ENCODE measurements at places on chromosomes 16 and 17.

- peak; percentile 10 for DNase-seq
These were observed 2.3 kb upstream of the SOX9 start for GRCh38 chr17:72118335-72119076.

DNA sequence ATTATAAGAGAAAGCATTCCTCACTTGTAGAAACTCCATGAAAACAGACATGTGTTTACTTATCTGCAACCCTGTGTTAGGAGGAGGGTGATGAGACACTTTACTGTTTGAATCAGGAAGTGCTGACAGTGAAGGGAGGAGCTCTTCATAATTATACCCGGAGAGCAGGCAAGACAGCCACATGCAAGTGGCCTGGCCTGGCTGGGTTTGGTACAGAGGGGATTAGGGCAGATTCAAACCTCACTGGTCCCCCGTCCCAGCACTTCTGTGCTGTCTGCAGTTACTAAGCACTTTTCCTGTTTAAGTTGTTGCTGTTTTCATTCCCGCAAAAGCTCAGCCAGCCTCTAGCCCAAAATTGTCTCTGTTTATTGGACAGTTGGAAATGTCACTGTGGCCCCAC, 78.5 kb downstream of the WWOX start:
- DNase-seq = no peak

GRCh38 chr16:89556750-89557689, 3.5 kb upstream of the RPL13 start:
- DNase-seq = peak; percentile 12

DNA sequence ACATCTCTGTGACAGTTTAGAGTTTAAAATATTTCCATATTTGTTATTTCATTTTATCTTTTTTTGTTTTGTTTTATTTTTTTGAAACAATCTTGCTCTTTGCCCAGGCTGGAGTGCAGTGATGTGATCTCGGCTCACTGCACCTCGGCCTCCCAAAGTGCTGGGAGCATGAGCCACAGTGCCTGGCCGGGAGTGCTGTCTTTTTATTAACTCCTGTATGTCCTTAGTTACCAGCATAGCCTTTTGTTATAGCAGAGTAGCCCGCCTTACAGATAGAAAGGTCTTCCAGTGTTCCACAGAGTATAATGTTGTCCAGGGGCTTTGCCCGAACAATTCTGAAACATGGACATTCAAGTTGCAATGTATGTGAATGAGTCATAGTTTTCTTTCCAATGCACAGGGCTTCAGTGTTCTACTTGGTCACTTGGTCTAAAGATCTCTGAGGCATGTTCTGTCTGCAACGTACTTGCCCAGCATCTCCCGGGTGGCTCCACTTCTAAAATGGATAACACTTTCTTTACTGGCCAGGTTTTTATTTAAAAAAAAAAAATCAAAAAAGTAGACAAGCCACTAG, 125.6 kb downstream of the KCNJ18 start:
- no peak for DNase-seq

- DNase-seq = no peak
These were observed 36.6 kb upstream of the HNF1B start for GRCh38 chr17:37781451-37781850.

GRCh38 chr17:10087355-10087754, 111.1 kb downstream of the GAS7 start:
- DNase-seq = no peak

GRCh38 chr17:61459939-61460718, 7.9 kb downstream of the TBX4 start:
- DNase-seq = no peak

DNA sequence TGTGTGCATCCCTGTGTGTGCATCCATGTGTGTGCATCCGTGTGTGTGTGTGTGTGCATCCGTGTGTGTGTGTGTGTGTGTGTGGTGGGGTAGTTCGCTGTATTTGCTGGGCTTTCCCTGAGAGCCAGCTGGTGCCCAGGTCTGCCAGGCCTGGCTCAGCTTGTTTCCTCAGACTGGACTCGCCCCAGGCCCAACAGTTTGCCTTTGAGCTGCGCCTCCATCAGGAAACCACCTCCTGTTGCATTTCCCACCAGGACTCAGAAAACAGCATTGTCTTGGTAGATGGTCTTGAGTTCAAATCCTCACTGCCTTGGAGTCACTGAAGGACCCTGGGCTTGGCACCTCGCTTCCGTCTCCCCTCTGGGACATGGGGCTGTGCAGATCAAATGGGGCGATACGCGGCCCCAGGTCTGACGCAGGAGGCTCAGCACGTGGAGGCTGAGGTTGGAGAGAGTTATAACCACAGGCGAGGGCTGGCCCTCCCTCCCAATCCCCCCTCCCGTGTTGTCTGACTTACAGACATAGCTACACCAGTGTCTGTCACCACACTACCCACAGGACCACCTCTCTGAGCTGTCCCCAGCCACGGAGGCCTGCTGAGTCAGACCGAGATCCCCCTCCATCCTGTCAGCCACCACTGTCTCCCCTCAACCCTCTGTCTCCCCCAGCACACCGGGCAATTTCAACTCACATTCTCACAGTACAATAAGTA, 4.7 kb downstream of the ITGAE start:
- DNase-seq = no peak

DNA sequence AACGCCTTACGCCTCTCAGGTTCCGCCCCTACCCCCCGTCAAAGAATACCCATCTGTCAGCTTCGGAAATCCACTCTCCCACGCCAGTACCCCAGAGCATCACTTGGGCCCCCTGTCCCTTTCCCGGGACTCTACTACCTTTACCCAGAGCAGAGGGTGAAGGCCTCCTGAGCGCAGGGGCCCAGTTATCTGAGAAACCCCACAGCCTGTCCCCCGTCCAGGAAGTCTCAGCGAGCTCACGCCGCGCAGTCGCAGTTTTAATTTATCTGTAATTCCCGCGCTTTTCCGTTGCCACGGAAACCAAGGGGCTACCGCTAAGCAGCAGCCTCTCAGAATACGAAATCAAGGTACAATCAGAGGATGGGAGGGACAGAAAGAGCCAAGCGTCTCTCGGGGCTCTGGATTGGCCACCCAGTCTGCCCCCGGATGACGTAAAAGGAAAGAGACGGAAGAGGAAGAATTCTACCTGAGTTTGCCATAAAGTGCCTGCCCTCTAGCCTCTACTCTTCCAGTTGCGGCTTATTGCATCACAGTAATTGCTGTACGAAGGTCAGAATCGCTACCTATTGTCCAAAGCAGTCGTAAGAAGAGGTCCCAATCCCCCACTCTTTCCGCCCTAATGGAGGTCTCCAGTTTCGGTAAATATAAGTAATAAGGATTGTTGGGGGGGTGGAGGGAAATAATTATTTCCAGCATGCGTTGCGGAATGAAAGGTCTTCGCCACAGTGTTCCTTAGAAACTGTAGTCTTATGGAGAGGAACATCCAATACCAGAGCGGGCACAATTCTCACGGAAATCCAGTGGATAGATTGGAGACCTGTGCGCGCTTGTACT, at the start of gene BRCA1:
TSS of gene BRCA1 (minus strand) at position 232 of the 834 bp plus-strand sequence. CDS start 1,268 bp downstream, outside the sequence.
- DNase-seq = peak; percentile 87

DNA sequence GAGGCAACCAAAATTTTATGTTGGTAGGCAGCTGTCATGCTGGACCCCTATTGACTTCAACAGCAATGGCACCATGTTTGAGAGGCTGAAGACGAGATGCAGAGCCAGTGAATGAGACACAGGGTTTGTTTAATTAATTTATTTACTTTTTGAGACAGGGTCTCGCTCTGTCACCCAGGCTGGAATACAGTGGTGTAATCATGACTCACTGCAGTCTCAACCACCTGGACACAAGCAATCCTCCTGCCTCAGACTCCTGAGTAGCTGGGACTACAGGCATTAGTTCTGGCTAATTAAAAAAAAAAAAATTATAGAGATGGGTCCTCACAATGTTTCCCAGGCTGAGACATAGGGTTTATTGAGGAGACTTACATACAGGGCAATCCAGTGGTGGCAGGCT, 36.2 kb upstream of the PPM1D start:
- no peak for DNase-seq

GRCh38 chr17:64502021-64502420, 4.1 kb downstream of the DDX5 start:
- no peak for DNase-seq

DNA sequence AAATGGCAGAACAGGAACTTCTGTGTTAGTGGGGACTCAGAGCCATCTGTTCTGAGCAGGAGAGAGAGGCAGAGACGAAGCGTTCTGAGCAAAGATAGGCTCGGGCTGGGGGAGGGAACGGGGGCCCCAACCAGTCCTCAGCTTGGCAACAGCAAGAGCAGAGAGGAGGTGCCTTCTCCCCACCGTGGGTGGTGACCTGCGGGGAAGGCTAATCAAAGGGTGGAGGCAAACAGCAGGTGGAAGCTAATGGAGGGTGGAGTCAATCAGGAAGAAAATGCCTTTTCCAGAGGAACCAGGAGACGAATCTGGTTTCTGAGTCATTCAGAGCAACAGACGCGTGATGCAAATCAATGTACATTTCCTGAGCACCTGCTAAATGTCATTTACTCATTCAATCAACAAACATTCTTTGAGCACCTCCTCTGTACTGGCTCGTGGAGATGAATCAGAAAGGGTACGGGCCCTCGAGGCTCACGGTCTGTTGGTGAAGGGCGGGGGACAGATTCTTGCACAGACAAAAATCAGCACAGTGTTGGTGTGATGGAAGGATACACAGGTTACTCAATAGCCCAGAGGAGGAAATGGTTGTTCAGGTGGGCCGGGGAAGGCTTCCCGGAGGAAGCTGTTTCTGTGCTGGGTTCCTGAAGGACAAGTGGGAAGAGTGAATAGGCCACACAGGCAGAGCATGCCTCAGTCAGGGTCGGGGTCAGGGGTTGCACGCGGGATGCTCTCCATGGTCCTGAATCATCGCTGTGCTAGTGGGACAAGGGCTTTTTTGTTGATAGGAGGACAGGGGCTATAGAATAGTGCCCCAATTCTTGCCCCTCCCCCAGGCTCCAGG, 5.7 kb upstream of the SPNS2 start:
- DNase-seq = no peak

DNA sequence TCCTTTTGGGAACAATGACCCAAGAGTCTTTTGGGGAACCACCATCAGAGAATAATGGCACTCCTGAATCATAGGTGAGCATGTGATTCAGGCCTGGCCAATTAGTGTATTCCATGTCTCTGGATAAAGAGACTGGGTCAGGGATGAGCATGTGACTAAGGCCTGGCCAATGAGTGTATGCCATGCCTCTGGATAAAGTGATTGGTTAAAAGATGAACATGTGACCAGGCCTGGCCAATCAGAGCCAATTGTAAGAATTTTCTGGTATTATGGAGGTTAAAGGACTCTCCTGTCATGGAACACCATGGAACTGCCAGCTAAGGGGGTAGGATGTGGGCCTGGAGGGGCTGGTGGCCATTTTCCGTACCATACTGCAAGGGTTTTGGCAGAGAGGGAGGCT, 194.3 kb downstream of the C16orf78 start:
- no peak for DNase-seq

GRCh38 chr16:57846078-57846697, 43.9 kb upstream of the KIFC3 start:
- no peak for DNase-seq

- no peak for DNase-seq
These were observed 48.1 kb downstream of the MYO1D start for GRCh38 chr17:32828822-32829221.

DNA sequence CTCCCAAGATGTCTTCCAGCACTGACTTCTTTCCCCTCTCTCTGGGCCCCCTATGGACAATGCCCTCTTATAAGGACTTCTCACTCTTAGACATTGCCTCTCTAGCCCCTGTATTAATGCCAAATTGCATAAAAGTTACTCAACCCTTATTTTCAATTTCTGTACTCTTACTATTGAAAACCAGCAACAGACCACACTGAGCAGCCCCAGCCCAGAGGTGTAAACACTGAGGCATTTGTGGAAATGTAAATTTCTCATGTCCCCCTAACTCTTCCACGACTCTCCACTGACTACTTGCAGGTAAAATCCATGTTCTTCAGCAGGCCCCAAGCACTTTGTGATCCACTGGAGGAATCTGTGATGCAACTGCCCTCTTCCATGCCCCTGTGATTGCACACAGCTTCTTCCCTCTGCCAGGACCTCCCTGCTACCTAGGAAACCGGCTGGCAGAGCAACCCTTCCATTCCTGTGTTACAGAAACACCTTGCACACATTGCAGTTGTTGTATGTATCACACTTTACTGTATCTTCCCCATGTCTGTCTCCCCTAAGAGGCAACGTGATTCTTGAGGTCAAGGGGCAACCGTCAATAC, 4.4 kb downstream of the N4BP1 start:
- DNase-seq = no peak

DNA sequence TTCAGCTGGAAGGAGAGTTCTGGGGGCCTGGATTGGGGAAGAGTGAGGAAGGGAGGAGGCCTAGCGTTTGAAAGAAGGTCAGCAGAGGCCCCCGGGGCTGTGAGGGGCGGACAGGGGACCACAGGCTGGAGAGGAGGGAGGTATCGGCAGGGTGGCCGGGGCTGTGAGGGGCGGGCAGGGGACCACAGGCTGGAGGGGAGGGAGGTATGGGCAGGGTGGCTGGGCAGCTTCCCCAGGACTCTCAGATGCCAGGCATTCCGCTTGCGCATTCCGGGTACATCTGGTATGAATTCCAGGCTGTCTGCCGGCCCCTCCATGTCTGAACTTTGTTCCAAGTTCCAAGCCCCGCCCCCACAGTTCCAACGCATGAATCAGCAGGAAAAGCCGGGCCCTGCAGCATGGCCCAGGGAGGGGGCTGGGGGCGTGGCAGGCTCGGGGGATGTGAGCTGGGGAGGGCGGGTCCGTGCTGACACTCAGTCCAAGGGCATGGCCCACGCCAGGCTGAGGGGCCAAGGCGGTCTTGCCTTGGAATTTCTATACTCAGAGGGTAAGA, 4.3 kb upstream of the TLCD2 start:
- no peak for DNase-seq

DNA sequence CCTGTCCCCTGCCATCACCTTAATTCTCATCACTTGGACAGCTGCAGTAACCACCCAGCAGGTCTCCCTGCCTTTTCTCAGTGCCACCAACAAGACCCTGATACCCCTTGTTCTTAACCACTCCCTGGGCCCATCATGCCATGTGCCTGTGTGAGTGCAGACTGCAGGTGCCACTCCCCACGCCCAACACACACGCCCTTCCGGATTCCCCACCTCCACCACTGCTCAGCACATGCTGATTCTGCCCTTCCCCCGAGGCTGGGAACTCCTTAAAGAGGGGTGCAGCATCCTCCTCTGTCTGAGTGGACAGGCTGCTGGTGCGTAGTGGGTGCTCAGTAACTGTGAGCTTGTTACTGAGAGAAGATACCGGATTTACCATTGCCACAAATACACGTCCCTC, 52.4 kb downstream of the PLD6 start:
- DNase-seq = no peak

GRCh38 chr17:69018022-69018615, 42.6 kb downstream of the ABCA9 start:
- no peak for DNase-seq

DNA sequence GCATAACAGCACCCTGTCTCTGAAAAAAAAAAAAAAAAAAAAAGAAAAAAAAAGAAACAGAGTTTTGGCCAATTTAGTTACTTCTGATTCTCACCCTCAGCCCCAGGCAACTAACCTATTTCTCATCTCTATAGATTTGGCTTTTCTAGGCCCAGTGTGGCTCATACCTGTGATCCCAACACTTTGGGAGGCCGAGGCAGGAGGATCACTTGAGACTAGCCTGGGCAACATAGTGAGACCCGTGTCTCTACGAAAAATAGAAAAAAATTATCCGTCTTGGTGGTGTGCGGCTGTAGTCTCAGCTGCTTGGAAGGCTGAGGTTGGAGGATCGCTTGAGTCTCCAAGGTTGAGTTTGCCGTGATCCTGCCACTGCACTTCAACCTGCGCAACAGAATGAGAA, 8.7 kb downstream of the RPS6KB1 start:
- no peak for DNase-seq
